Sciatic nerve (tissue), 2 donors: ENCODE measurements at places on chromosomes 2 and 18.

DNA sequence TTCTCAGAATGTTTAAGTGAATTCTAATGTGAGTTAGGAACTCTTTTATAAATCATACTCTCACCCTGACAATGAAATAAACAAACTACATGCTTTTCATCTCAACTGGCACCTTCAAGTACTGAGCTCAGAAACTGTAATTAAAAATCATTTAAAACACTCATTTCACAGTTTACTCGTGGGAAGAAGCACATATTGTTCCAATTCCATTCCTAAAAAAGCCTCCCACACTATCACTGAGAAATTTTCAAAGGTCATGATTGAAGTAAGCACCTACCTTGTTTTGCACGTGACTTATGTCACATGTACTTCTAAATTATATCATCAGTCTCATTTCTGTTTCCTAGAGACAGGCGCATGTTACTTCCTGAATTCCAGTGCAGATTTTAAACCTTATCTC lies 678.1 kb upstream of the SLC8A1 start:
- no peak for DNase-seq

GRCh38 chr2:228866781-228867180 lies 404.3 kb downstream of the PID1 start:
- no peak for DNase-seq

DNA sequence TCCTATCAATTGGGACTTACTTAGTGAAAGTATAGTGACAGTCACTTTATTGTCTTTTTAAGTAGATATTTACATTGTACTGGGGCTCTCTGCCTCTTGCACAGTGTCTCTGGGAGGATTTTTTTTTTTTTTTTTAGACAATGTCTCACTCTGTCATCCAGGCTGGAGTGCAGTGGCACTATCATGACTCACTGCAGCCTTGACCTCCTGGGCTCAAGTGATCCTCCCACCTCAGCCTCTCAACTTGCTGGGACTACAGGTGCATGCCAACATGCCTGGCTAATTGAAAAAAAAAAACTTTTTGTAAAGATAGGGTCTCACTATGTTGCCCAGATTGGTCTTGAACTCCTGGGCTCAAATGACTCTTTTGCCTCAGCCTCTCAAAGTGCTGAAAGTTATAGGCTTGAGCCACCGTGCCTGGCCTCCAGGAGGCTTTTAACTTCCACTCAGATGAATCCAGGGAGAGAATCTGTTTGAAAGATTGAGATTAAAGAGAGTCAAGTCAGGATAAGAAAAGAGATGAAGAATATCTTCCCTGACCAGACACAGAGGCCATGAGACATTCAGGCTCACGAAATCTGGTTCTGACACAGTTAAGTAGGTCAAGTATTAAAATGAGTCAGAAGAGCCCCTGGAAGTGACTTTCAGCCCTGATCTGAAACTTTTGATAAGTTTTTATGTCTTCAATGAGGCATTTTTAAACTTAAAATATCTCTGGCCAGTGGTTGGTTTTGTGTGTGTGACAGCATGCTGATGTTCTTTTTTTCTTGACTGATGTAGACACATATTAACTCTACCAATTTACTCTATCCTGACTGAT lies 18.3 kb downstream of the ARHGEF33 start:
- no peak for DNase-seq

GRCh38 chr2:6947929-6948676 lies 30.9 kb downstream of the RNF144A start:
- no peak for DNase-seq

- DNase-seq, result no peak
These were observed 39.1 kb downstream of the ROCK2 start for GRCh38 chr2:11305338-11305737.

GRCh38 chr2:168559187-168559586 lies 103.1 kb downstream of the CERS6 start:
- DNase-seq, result no peak

GRCh38 chr2:161981679-161982250 lies 92.2 kb downstream of the DPP4 start:
- no peak for DNase-seq

- DNase-seq, result no peak
These were observed 115.8 kb upstream of the CWC22 start for GRCh38 chr2:180122874-180123273.

- DNase-seq, result no peak
These were observed 4.0 kb downstream of the KLHL29 start for GRCh38 chr2:23388756-23389514.

- DNase-seq, result no peak
These were observed 284.1 kb downstream of the AGPS start for GRCh38 chr2:177676636-177677035.

- DNase-seq, result no peak
These were observed 42.8 kb downstream of the KLHL14 start for GRCh38 chr18:32730068-32730467.

DNA sequence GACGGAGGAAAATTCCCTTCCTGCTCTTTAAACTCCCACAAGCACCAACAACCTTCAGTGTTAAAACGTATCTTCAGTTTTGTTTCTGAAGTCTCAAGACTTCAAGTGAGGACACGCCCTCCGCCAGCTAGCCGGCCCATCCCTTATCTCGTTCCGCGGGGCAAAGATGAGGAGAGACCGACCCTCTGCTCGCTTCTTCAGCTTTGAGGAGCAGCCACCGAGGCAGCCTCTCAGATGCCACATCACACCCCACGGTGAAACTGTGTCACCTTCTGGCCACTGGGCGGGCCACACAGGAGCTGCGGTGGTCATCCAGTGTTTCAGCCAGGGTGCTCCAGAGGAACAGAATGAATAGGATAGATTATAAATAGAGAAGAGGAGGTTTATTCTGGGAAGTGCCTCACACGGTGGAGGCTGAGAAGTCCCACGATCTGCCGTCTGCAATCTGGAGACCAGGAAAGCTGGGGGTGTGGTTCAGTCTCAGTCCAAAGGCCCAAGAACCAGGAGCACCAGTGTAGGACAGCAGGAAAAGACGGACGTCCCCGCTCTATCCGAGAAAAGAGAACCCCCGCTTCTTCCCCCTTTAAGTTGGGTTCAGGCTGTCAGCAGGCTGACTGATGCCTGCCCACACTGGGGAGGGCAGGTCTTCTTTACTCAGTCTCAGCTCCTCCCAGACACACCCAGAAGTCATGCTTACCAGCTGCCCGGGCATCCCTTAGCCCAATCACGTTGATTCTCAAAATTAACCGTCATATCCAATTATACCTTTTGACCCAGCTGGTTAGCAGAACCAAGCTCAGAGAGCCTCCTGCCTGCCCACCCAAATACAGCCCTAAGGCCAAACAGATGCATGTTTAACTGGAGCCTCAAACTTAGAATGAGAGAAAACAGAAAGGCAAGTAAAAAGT lies 399.7 kb upstream of the ID2 start:
- DNase-seq, result no peak

DNA sequence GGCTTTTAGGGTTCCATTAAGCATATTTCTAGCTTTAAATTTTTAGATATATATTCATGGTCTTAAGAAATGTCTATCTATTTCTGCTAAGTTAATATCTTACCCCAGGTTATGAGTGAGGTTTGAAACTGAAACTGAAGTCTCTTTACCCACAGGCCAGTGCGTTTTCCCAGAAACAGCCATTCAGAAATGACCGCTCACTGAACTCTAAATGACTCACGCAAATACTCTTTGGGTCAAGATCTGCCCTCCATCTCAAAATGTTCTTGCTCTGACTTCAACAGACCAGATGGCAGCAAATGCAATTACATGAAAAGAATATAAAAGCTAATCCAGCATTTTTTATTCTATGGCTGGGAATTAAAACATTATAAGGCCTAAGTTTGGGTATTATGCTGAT lies 315.2 kb downstream of the TDRD15 start:
- DNase-seq, result no peak

DNA sequence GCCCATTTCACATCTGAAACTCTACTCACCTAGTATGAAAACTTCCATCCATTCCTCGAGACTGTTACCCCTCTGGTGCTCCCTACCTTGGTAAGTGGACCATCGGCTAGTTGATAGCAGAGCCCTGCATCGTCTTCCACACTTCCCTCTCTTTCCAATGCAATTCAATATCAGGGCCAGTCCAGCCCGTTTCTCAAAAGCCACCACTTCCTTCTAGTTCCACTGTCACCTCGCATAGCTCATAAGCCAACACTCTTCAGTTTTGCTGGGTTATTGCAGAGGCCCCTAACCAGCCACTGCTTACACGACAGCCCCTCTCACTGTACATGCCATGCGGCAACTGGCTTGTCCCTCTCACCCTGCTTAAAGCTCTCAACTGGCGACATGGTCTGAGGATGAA lies 10.2 kb upstream of the ZNF407 start:
- DNase-seq, result no peak

- no peak for DNase-seq
These were observed 92.3 kb downstream of the DIS3L2 start for GRCh38 chr2:232053777-232054176.

DNA sequence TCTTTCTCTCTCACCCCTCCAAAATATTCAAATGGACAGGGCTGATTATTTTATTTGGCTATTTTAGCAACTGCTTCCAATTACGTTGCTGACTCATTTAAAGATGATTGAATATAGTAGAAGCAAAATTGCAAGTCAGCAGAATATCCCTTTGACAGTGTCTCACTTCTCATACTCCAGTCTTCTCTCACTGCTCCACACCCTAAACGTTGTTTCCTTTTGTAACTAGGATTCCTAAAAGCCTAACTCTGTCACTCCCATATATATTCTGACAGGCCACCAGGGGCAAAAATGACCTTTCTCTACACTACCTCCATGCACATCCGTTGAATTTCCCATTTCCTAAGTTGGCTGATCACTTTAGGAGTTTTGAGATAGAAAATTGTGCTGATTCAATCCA lies 351.1 kb downstream of the RND3 start:
- DNase-seq, result no peak

GRCh38 chr2:28339516-28340175 lies 53.0 kb upstream of the FOSL2 start:
- DNase-seq, result peak; percentile 59

DNA sequence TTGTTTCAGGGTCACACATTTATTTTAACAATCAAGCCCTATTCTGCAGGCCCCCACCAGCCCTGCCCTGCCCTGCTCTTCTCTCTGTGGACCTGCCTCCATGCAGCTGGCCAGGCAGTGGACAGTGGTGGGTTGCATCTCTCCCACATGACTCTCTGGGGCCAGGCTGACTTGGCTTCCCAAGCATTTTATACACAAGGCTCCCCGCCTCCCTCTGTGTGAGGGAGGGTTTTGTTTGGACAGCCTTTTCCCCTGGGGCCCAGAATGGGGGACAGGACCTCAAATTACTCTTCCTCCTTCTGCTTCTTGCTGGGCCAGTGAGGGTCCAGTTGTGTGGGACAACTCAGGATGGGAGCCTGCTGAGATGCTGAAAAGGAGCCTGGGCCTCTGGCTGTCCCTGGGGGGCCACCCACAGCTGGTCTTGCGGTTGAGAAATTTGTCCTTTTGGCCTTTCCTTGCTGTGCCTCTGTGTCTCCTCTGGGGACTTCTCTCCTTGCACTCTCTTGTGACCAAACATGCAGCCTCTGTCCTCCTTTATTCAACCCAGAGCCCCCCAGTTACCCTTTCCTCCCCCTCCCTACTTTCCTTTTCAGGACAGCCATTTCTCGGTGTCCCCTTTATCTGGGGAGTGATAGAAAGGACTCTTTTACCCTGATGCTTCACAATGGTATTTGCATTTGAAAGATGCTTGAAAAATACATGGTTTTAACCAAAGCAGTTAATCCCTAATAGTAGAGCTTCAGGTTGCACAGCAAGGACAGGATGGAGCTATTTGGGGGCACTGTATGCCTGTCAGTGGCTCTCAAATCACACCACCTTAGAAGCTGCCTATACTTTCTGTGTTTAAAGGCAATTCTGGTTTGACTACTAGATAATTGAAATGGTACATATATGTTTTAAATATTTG lies 151.1 kb downstream of the FHOD3 start:
- no peak for DNase-seq

DNA sequence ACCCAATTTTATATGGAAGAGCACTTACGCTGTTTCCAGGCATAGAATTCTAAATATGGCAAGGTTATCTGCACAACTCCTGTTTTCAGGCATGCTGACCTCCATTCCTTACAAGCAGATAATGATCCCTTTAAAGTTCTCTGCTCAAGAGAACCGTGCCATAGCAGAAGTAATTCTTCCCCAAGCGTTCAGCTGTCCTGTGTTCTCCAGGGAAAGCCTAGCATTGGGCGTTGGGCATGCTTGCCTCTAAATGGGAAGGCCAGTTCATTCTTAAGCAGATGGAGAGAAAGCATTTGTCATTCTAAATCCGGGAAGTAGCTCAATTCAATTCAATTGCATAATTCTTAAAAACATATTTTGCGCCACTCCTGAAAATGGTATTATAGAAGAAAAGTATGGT lies 55.7 kb upstream of the EML4 start:
- no peak for DNase-seq

DNA sequence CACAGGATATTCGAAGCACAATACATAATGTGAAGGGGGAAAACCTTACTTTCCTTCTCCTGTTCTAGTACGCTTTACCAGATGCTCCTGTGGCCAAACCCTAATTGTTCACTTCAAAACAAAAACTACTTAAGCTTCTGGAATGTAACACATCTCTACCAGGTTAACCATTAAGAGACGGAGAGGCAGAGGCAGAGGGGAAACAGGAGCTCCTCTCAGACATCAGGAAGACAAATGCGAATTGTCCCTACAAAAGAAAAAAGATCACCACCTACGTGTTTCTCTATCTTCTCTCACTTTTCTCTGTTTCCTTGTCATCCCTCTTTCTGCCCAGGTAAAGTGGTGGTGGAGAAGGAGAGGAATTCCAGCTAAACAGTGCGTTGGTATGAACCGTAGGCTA lies 266.8 kb downstream of the NRXN1 start:
- DNase-seq, result no peak

GRCh38 chr18:56831988-56832387 lies 180.8 kb downstream of the WDR7 start:
- DNase-seq, result no peak

DNA sequence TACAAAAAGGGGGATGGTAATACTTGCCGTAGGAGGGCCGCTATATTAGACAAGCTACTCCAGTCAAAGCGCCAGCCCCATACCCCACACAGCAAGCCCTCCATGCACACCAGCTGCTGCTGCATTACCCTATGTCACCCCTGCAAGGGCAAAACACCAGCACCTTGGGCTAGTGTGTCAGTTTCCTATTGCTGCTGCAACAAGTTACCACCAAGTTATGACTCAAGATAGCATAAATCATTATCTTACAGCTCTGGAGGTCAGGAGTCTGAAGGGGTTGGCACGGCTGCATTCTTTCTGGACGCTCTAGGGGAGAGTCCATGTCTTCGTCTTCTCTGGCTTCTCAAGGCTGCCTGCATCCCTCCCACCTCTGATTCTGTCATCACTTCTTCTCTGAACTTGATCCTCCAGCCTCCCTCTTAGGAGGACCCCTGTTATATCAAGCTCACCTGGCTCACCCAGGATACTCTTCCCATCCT lies 88.6 kb upstream of the ACAA2 start:
- DNase-seq, result peak; percentile 21

- DNase-seq, result no peak
These were observed 77.0 kb upstream of the TMEM200C start for GRCh38 chr18:5972298-5972697.

GRCh38 chr2:113720167-113720566 lies 36.3 kb downstream of the SLC35F5 start:
- DNase-seq, result no peak

GRCh38 chr18:42644729-42645131 lies 470.8 kb downstream of the RIT2 start:
- DNase-seq, result no peak
